ENCODE measurements at places on chromosomes 7 and 10.
A peak's percentile ranks its signal among the peaks of the same experiment; 100 is the strongest.

GRCh38 chr10:132539431-132539839 lies 1.8 kb downstream of the INPP5A start:
- no peak for DNase-seq

GRCh38 chr10:72616716-72617115 lies 9.2 kb downstream of the MICU1 start:
- no peak for DNase-seq

DNA sequence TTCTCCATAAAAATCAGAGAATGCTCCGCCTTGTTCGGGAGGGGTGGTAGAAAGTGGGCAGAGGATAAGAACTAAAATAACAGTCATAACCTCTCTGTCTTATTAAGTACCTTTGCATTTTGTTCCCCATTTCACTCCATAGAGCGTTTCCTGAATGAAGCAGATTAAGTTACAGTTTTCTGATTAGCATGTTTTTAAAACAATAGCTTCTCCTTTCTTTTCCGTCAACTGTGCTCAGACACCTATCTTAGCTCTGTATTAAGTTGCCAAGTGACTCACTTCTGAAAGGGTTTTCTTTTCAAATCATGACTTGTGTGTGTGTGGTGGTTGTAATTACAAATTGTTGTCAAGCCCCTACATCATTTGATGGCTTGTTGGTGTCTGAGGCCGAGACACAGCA lies 1.4 kb downstream of the HABP2 start:
- no peak for DNase-seq

GRCh38 chr10:33248638-33249037 lies 85.8 kb downstream of the NRP1 start:
- DNase-seq, result peak; percentile 96
